COLO829 (cell line): ENCODE measurements at places on chromosomes 11 and 22.

DNA sequence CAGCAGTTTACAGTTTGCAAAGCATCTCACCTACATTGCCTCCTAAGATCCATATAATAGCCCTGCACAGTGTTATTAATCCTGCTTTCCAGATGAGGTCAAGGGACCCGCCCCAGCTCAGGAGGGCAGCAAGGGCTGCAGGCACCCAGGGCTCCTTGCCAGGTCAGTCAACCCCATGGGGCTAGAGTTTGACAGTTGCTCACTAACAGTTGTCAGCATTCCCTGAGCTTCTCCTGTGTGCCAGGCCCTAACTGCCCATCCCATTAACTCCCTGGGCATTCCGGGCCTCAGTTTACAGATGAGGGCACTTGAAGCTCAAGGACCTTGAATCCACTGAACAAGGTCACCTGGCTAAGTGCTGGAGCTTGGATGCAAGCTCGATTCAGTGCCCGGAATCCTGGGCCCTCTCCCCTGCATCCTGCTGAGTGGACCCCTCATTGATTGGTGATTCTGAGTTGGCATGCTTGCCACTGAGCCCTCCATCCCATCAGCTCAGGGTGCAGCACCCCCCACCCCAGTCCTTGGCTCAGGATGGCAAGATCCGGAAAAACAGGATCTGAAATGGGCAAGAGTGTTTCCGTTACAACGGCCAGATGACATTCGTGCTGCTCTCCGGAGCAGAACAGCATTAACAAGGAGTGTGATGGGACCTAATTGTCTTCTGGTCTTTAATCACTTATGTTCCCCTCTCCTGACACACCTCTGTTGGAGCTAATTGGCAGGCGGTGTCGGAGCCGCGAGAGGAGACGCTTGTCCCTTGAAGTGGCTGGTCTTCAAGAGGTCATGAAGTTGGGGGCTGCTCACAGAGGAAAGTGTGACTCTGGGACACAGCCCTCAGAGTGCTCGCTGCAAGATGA, 87.4 kb upstream of the SHISAL1 start:
- no peak for DNase-seq

DNA sequence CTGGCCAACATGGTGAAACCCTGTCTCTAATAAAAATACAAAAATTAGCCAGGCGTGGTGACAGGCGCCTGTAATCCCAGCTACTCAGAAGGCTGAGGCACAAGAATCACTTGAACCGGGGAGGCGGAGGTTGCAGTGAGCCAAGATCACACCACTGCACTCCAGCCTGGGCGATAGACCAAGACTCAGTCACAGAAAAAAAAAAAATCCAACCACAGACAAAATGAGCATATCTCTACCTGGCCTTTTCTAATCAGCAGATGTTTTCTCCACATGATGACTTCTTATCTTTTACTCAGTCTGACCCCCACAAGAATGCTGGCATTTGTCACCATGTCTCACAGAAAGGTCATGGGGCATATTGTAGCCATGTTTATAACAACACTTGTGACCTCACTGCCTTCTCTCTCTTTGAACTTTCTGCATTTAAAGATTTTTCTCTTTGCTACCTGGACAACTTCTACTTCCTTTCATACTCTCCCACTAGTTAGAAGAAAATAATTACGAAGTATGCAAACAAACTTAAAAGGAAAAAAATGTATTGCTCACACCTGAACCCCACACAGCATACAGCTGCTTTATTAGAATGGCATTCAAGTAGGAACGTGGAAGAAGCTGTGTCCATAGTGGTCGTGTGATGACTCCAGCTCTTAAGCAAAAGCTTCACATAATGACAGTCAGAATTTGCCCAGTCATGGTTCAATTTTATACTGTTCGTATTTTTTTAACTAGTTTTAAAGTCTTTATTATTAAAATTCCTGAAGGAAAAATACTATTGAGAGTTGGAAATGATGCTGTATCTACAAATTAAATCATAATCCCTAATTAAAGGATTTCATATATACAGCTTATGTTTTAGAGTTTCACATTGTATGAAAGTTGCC, 65.4 kb downstream of the ZC3H12C start:
- no peak for DNase-seq

DNA sequence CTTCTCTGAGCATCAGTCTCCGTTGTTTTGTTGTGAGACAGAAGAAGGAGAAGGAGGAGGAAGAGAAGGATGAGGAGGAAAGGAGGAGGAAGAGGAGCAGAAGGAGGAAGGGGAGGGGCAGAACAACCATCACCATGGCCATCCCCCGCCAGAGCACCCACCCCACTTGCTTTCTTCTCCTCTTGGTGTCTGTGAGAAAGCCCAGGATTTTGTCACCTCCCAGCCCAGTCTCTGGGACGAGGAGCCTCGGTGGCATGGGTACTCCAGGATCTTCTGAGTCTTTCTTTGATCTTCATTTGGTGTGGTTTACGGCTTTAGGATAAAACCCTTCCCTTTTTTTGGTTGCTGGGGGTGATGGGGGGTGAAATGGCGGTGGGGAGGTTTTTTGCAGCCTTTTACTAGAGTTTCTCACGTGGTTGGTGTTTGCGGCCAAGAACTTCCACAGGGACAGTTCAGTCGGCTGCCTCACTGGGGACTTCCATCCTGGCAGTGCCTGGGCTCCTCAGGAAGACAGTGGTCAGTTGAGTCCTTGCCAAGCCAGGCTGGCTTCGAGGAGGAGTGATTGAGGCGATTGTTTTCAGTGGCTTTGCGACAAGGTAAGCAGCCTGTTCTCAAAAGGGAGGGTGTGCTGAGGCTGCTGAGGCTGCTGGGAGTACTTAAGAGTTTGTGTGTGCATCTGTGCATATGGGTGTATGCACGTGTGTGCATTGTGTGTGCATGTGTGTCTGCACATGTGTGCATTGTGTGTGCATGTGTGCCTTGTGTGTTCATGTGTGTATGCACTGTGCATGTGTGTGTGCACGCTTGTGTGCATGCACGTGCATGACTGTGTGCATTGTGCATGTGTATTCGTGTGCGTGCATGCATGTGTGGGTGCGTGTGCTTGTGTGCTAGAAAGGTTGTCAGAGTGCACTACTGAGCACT, 567.5 kb downstream of the TBC1D22A start:
- DNase-seq, result no peak

- DNase-seq, result no peak
Measured at GRCh38 chr11:76666408-76666807, 4.1 kb downstream of the LRRC32 start.

GRCh38 chr11:103811870-103812455, 224.5 kb upstream of the DDI1 start:
- DNase-seq, result no peak

GRCh38 chr22:42365111-42365865, 66.9 kb downstream of the NFAM1 start:
- no peak for DNase-seq

GRCh38 chr11:101049813-101050212, 79.8 kb downstream of the PGR start:
- DNase-seq, result peak; percentile 3

DNA sequence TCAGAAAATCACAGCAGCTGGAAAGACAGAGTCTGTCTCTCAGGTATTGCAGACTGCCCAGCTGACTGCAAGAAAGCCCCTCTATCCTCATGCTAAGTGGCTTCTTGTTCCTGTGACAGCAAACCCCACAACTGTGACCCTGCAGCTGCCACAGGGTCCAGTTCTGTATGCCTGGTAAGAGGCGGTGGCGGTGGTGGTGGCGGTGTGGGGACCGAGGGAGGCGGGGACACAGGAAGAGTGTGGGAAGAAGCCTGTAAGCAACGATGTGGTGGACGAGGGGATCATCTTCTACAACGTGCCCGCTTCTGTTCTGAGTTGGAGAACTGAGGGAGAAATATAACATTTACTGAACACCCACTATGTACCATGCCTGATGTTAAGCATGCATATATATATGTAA, 112.4 kb downstream of the TENM4 start:
- no peak for DNase-seq

DNA sequence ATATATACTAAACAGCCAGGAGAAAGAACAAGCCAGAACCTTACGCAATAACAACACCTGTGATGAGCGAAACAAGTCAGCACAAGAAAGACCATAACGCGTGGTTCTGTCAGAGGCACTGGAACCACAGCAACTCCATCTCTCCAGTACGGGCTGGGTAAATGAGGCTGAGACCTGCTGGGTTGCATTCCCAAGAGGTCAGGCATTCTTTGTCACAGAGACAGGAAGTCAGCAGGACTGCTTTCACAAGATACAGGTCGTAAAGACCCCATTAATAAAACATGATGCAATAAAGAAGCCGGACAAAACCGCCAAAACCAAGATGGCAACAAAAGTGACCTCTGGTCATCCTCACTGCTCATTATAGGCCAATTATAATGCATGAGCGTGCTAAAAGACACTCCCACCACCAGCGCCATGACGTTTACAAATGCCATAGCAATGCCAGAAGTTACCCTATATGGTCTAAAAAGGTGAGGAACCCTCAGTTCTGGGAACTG, 21.7 kb downstream of the TPST2 start:
- no peak for DNase-seq

GRCh38 chr11:65538232-65538914, 13.5 kb downstream of the SCYL1 start:
- no peak for DNase-seq

DNA sequence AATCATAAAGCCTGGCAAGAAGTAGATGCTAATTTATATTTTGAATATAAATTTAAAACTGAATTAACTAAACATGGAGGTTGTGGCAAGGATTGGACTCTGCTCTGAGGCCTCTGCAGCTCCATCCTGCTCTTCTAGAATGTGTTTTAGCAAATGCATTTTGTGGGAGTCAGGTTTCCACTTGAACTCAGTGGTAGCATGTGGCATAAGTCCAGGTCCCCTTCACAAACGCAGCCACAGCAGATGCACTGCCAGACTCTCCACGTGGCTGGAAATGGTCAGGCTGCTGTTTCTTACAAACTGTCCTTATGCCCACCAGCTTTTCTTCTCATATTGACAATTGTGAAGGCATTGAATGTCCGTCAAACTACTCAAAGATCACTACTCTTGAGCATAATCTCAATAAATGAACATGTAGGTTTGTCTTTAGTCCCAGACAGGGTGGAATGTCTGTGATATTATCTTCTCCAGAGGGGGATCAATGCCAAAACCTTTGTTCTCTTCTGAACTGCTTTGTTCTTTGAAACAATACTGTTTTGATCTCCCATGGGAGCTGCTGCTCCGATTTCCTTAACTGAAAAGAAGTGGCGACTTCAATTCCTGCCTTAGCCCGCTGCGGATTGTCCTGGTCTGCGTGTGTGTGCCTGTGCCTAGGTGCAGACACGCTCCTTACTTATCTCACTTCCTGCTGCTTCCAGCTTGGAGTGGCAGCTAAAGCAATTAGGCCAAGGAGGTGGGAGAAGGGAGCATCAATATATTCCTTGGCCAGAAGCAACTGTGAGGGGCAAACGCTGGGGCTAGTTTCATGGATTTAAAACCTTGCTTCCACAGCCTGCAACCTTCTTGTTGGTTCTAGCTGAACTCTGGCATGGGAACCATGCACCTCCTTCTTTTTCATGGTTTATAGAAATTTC, 24.2 kb downstream of the EIF4G2 start:
- DNase-seq, result no peak

GRCh38 chr11:39571081-39571480, 1888.4 kb downstream of the LRRC4C start:
- no peak for DNase-seq

DNA sequence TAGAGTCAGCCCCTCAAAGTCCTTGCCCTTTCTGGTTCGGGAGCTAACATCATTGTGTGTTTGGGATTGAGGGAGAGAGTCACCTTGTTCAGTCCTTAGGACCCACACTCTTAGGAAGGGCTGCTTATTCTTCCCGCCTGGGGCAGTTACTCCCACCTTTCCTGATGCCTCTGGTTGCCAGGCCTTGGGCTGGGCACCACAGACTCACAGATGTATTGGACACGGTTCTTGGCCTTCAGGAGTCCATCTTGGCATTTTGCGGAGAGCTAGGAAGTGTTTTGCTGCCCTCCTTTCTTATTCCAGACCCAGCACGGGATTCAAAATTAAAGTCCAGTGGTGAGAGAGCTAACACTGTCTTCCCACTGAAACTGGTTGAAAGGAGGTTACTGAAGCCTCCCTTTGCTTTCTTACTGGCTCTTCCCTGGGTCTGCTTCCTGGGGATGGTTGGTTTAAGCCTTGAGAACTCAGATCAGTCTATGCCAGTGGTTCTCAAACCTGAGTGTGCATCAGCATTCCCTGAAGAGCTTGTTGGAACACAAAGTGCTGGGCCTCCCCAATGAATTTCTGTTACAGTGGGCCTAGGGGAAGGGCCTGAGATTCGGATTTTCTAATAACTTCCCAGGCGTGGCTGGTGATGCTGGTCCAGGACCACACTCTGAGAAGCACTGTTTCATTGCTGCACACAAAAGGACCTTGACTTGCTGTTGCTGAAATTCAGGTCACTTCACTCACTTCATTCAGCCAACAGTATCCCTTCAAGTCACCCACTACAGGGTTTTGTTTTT, 1.4 kb downstream of the OSBP2 start:
- DNase-seq, result no peak

GRCh38 chr22:21791635-21792625, 56.3 kb upstream of the YPEL1 start:
- DNase-seq, result peak; percentile 42

DNA sequence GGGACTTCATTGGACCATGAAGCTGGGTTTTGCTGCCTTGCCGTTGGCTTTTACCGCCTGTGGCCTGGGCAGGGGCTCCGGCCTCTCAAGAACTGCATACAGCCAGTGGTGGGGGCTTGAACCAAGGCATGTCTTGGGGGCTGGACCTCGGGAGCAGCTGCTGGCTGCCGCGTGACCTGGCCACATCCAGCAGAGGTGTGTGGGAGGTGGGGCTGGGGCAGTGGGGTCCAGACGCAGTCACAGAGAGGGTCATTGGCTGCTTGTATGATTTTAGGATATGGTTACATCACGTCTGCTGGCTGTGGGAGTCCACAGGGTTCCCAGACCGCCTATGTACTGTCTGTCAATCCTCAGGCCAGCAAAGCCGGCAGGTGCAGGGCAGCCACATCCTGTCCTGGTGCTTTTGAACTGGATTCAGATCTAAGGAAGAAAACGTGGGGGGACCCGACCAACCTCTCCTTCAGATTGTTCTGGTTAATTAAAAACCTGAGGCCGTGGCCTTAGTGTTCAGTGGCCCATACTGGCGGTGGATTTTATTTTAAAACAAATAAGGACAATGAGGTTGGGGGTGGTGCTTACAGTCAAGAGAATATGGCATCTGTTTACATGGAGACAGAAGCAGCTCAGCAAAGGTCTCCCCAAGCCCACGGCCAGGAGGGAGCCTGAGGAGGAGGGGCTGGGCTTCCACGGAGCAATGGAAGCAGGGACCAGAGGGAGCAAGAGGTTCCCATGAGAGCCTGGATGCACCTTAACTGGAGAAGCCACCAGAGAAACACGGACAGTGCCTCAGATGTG, 426.0 kb downstream of the TBC1D22A start:
- DNase-seq, result no peak
